NCI-H774 (cell line): ENCODE measurements at places on chromosomes 4 and X.

- no peak for DNase-seq
Measured at GRCh38 chr4:78057600-78058550, 752 bp downstream of the FRAS1 start.

- DNase-seq = peak; percentile 12
Measured at GRCh38 chrX:149527705-149528104, 13.1 kb upstream of the EOLA1 start.

DNA sequence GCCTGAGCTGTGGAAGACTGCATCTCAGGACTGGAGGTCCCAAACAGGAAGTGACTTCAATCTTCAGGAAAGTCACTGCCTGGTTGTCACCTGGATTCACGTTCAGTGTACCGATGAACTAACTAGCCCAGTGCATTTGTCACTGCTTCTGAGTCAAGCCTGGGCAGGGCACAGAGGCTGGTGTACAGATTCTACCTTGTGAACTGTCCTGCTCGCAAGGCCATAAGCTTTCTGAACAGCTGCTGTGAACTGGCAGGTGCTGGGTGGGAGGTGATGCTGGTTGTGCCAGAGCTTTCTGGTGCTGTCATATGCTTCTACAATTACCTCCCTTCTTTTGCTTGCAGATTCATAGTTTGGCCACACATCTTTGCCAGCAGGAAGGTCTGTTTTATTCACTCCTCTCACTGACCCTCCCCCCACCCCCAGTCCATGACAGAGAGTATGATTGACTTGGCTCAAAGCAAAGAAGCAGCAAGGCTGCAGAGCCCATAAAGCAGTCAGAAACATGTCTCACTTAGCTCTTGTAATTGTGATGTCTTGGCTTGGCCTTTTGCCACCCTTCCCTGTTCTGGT lies 40.5 kb downstream of the ZCCHC12 start:
- no peak for DNase-seq

- no peak for DNase-seq
Measured at GRCh38 chrX:96147681-96148080, 537.0 kb upstream of the DIAPH2 start.

- no peak for DNase-seq
Measured at GRCh38 chrX:44305921-44306320, 37.6 kb downstream of the EFHC2 start.

- no peak for DNase-seq
Measured at GRCh38 chr4:84413480-84413879, 85.6 kb downstream of the NKX6-1 start.

- no peak for DNase-seq
Measured at GRCh38 chr4:144831971-144832370, 186.0 kb downstream of the HHIP start.

DNA sequence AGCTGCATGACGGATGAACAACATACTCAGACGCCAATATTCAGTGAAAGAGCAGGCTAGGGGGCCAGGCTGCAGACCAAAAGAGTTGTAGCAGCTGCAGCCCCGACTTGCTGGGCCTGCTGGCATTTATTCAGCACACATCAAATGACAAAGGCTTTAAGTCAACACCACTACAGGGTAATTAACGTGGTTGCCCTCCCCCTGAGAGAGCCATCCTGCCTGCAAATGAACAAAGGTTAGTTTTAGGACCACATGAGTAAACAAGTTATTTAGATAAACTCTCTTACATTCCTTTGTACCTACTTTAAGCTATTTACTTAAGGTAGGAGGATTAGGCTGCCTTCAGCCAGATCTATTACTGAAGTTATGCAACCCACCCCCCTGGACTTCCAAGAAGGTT lies 1329.1 kb downstream of the PCDH18 start:
- DNase-seq = no peak

DNA sequence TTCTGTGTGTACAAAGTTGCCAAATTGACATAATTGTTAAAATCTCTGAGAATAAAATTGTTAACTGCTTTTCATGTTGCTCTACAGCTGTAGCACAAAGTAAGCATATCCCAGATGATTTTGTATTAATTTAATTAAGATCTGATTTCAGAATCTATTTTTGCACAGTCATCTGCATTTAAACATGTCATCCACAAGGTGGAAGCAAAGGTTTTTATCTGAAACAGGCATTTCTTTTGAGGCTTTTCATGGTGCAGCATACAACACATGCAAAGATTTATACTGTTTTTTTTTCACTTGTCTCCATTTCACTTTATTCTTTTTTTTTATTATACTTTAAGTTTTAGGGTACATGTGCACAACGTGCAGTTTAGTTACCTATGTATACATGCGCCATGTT lies 51.2 kb downstream of the GC start:
- DNase-seq = no peak

DNA sequence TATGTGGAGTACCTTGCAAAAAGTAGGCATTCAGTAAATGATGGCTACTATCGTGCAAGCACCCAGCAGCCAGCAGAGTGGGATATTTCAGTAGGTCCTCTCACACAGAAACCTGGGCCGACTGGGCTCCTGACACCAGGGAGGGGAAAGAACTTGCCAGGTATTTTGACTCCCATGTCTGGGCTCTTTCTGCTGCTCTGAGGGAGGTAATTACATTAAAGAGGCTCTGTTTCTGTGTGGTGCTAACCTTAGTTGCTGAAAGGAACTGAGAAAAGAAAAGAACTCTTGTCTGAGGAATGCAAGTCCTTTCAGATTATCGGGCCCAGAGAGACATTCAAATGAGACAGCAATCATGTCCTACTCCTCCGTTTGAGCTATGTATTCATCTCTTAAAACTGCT lies 175.8 kb upstream of the MTMR8 start:
- DNase-seq = no peak

DNA sequence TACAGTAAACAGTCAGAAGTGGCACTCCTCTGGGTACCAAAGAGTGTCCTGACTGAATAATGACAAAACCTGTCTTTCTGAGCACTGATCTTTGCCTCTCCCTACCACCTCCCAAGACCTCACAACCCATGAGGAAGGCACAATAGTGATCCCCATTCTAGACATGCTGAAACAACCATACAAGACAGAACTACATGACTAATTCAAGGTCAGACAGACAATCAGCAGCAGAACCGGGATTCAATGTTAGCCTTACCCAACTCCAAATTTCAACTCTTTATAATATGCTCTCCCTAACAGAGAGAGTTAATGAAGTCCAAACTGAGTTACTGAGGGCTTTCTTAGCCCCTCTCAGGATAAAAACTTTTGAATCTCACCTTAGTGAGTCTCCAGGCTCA lies 71.0 kb downstream of the IRF2 start:
- no peak for DNase-seq

DNA sequence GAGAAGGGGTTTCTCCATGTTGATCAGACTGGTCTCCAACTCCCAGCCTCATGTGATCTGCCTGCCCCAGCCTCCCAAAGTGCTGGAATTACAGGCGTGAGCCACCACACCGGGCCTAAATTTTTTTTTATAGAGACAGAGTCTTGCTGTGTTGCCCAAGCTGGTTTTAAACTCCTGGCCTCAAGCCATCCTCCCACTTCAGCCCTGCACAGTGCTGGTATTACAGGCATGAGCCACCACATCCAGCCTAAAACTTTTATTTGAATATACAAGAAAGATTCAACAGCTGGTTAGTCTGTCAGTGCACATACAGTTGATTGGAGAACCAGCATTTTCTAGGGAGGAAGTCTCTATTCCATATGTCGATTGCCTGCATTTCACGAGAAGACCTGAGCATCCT lies 91.2 kb downstream of the LRP2BP start:
- no peak for DNase-seq

DNA sequence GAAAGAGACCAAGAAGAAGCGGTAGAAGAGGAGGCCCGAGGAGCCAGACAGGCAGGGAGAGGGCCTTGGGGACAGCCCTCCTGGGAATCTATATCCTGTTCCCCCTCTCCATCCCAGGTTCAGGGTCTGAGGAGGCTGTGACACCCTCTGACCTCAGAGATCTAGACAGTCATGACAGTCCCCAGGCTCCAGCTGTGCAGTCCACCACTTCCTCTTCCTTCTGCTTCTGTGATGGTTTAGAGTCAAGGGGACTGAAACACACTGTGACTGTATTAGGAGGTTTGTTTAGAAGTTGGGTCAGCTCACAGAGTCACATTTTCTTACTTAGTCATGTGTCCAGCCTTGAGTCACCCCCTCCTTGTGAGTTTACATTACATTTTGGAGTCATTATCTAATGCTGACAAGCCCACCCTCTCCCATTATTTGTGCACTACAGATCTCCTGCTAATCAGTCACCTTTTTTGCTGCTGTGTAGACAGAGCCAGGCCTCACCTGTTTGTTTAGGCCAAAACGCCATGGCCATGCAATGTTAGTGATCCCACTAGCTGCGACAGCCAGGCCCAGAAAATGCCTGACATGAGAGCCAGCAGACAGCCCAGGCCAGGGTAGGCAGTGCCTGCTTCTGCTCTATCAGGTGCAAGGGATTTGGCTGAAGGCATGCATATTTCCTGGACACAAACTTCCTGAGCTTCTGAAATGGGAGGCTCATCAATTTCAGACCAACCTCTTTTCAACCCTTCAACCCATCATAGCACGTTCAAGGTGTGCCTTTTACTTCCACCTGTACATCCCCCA lies 26.0 kb downstream of the MANBA start:
- no peak for DNase-seq

- DNase-seq = no peak
Measured at GRCh38 chr4:151322570-151322969, 2.8 kb downstream of the SH3D19 start.

DNA sequence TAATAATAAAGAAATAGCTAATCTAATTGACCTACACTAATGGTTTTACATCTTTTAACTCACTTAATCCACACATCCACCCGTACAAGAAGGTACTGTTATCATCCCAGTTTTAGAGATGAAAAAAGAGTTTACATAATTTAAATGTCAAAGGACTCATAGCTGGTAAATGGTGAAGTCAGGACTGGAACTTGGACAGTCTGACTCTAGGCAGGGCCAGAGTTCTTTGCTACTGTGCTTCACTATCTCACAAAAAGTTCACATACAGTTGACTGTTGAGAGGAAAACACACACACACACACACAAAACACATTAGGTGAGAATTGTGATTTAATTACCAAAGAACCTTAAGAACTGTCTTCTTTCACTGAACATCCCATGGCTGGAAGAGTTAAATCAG lies 71.2 kb upstream of the PRSS48 start:
- no peak for DNase-seq

- no peak for DNase-seq
Measured at GRCh38 chr4:58219179-58219578, 1109.0 kb upstream of the IGFBP7 start.

GRCh38 chr4:71300964-71301363 lies 37.9 kb upstream of the SLC4A4 start:
- no peak for DNase-seq
